ENCODE measurements at places on chromosomes 13 and 19.
A peak's percentile ranks its signal among the peaks of the same experiment; 100 is the strongest.

- no peak for DNase-seq
These were observed 3.2 kb upstream of the GSX1 start for GRCh38 chr13:27789153-27789494.

DNA sequence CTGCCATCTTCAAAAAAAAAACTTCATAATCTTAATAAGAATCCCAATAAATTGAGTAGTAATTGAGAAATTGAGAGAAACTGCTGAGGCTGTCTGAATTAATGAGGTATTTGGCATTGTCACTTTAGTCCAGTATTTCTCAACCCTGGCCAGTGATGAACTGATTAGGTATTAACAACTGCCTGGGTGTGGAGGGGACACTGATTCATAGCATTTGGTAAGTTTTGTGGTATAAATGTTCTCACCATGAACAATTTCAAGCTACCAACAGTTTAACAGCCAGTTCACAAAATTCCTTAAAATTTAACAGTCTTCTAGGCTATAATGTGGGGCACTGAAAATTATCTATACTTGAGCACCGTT, 18.3 kb downstream of the GPC6 start:
- no peak for DNase-seq

- no peak for DNase-seq
These were observed 59.8 kb downstream of the TRPM4 start for GRCh38 chr19:49217382-49217781.

- no peak for DNase-seq
These were observed 497 bp downstream of the CEBPA start for GRCh38 chr19:33301900-33302174.

DNA sequence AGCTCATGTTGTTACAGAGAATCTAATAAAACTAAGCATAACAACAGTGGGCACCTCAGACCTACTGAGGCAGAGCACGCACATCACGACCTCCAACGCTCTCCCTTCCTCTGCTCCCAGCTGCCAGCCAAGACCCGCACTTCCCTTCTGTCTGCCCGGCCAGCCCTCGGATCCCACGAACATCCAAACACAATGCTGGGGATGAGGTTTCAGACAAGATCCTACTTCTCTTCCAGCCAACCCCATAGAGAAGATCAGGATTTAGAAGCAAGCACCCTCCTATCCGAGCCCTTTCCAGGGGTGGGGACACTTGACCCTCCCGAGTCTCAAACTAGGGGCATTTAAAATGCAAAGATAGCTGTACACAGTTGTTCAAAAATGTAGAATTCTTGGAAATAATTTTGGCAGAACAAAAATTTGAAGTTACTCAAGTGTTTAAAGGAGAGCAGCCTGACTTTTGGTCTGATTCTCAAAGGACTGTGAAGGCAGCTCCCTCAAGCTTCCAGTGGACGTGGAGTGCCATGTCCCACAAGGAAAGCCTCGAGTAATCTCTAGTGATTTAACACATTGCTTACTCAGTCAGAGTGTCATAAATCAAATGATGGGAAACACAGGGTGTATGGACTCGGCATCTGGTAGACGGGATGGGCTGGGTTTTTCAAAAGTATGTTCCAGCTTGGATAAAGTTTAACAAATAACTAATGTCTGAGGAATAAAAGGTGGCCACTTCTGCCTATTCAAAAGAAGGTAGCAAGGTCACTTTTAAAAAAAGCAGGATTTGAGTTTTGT, 32.8 kb downstream of the ANKRD10 start:
- no peak for DNase-seq

DNA sequence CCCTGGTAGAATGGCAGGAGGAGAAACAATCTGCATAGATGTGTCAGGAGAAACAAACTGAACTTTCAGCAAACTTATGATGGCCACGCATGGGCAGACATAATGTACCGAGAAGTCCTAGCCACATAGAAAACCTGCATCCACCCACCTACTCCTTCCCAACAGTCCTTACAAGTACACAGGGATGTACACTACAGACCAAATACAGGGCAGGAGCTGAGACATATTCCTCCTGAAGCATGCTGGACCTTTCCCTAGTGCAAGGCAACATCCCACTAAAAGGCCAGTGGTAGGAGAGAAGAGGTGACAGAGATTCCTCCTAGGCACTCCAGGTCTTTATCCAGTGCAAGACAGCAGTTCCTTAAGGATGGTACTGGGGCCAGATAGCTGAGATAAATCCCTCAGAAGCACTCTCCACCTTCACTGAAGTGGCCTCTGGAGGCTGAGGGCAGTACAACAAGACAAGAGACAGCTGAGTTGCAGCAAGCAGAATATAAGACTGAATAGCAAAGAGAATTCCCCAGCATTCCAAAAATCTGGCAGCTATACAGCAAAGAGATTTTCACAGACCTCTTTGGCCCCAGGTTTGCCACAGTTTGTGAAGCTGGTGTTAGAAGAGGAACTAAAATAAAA, 18.3 kb downstream of the VWA8 start:
- peak; percentile 4 for DNase-seq

- no peak for DNase-seq
These were observed 179.4 kb downstream of the FGF9 start for GRCh38 chr13:21850013-21851006.

DNA sequence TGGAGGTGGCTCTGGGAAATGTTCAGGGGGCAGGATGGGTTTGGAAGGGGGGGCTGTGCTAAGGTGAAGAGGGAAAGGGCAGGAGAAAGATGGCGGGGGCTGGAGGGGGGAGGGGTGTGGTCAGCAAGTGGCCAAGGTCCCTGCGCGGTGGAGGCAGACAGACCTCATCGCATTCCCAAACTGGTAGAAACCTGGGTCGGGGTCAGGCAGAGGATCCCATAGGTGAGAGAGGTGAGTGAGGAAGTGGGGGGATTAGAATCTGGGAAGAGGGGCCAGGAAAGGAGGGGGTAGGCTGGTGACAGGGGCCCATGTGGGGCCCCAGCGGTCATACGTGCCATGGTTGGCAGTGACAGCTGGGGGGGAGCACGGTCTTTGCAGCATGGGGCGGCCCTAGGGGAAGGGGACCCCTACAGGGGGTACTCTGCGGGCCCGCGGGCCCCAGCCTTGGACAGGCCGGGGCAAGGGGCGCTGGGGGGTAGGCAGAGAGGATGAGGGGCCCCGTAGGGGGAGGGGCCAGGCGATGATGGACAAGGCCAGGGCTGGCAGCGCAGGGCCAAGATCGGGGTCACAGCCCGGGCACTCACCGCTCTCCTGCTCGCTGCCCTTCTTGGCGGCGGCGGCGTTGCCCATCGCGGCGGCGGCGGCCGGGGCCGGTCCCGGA, 514 bp downstream of the PRKACA start:
- no peak for DNase-seq

- no peak for DNase-seq
These were observed 3.8 kb downstream of the KDM4B start for GRCh38 chr19:4972509-4973230.

DNA sequence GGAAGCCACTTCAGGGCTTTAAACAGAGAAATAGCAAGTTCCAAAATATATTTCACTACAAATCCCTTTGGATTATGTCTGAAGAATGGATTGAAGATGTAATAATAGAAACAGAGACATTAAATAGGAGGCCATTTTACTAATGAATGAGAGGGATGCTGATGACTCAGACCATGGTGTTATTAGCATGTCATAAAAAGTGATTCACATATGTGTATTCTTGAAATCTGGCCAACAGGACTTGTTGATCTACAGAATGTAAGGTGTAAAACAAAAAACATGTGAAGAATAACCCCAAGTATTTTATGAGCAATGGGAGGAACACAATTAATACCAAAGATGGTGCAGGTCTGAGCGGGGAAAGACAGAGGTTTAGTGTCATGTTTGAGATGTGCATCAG, 873.7 kb downstream of the SLITRK5 start:
- DNase-seq = no peak

DNA sequence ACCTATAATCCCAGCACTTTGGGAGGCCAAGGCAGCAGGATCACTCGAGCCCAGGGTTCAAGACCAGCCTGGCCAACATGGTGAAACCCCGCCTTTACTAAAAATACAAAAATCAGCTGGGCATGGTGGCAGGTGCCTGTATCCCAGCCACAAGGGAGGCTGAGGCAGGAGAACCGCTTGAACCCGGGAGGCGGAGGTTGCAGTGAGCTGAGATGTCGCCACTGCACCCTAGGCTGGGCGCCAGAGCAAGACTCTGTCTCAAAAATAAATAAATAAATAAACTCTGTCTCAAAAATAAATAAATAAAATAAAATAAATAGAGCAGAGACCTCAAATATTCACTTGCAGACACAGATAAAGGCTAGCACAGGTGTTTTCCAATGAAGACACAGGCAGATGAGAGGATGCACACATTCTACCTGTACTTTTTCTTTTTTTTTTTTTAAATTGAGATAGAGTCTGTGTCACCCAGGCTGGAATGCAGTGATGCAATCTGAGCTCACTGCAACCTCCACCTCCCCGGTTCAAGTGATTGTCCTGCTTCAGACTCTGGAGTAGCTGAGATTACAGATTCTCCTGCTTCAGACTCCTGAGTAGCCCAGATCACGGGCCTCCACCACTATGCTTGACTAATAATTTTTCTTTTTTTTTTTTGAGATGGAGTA, 2.7 kb upstream of the RPS16 start:
- DNase-seq = no peak

- no peak for DNase-seq
These were observed 9.1 kb downstream of the SLITRK5 start for GRCh38 chr13:87680298-87680697.

- no peak for DNase-seq
These were observed 318.4 kb downstream of the DCLK1 start for GRCh38 chr13:35812736-35813135.

DNA sequence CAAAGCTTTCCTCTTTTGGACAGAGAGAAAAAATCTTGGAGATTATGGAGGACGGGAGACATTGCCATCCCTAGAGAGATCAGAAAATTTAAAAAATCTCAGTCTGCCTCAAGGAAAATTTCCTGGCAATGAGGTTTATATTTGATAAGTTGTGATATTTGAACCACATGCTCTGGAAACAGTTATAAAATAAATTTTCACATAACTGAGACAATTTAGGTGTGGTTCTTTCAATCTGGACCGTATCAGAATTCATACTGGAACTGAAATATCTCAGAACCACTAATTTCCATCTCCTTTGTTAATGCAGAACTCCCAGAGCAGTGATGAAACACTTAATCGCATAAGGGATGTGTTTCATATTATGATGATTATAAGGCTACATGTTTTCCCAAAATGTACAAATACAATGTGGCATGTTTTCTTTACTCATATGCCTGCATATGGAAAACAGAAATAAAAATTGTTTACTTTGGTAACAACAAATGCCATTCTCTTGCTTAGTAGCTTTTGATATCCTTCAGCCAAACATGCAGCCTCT, 13.7 kb downstream of the UBE2L5 start:
- DNase-seq = no peak

GRCh38 chr13:103349211-103349980, 283.2 kb upstream of the SLC10A2 start:
- no peak for DNase-seq

DNA sequence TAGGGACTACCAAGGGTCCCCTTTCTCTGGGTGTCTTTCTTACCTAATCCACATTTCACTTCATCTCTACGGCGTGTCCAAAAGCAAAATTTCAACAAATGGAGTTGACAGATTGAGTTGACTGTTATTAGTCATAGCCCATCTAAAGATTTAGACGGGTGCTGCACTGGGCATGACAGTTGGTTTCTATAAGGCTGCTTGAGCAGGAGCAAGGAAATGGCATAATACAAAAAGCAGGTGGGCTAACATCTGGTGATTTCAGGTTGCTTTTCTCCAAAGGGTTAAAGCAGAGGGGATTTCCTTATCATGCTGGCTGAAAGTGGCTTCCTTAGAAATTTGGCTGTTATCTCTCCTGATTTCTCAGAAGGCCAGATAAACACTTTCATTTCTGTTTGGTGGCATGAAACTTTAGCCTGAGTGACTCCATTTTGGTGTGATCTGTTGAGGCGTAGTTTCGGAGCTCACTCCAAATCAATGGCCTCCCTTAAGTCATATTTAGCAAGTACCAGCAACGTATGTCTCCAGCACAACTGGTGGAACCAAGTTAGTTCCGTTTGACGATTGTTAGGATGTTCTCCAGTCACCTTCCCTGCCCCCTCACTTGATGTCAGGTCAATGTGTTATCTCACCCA, 440.4 kb downstream of the FGF9 start:
- DNase-seq = no peak

DNA sequence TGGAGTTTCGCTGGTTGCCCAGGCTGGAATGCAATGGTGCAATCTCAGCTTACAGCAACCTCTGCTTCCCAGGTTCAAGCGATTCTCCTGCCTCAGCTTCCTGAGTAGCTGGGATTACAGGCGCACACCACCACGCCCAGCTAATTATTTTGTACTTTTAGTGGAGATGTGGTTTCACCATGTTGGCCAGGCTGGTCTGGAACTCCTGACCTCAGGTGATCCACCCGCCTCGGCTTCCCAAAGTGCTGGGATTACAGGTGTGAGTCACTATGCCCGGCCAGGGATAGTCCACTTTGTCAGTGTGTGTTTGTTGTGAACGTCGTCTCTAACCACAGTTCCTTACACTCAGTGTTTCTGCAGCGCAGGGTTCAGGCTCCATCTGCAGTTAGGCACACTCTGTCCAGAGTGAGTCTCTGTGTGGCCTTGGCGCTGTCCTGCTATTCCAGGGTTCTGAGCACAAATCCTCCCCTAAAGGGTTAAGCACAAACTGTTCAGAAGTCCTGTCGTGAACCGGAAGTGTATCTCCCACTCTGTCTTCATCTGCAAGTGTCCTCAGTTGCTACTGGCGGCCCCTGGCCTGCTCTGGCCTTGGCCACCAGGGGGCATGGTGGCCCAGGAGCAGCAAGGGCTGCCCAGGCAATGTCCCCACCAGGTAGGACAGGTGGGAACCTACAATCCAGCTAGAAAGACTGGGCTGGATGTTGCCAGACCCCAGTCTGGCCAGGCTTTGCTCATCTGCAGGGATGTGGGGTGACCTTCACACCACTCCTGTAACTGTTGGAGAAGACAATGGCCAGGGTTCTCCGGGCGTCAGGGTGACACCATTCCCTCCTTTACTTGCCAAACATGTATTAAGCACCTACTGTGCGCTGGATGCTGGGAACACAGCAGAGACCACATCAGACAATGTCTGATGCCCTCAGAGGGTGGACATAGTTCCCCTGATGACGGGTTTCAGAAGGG, 38.8 kb upstream of the GATAD2A start:
- peak; percentile 72 for DNase-seq

- DNase-seq = no peak
These were observed 56.1 kb downstream of the DOCK9 start for GRCh38 chr13:98921786-98922185.

DNA sequence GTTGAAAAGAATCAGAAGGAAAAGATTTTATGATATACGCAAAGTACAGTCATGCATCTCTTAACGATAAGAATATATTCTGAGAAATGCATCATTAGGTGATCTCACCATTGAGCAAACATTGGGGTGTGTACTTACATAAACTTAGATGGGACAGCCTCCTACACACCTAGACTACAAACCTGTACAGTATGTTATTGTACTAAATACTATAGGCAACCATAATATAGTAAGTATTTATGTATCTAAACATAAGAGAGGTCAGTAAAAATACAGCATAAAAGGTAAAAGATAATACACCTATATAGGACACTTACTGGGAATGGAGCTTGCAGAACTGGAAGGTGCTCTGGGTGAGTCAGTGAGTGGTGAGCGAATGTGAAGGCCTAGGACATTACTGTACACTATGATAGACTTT, 254.6 kb downstream of the SPRY2 start:
- no peak for DNase-seq

GRCh38 chr13:109148243-109148642, 518.8 kb downstream of the MYO16 start:
- no peak for DNase-seq

Data from lung microvascular endothelial cell (primary cell).